Activated naive CD8-positive, alpha-beta T cell treated with anti-CD3 and anti-CD28 coated beads, Interleukin-2, amount 50 U/mL, for 16 hours (primary cell): ENCODE measurements at places on chromosomes 2 and 18.

DNA sequence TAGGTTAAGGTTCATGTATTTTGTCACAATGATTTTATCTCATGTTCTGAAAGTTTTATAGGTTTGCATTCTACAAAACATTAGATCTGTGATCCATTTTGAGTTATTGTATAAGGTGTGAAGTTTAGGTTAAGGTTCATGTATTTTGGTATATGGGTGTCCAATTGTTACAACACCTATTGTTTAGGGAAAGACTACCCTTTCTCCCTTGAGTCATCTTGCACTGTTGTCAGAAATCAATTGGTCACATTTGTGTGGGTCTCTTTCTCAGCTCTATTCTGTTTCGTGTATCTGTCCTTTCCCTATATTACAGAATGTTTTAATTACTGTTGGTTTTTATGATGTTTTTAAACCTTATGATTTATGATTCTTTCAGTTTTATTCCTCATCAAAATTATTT lies 192.3 kb downstream of the MCFD2 start:
- no peak for DNase-seq

DNA sequence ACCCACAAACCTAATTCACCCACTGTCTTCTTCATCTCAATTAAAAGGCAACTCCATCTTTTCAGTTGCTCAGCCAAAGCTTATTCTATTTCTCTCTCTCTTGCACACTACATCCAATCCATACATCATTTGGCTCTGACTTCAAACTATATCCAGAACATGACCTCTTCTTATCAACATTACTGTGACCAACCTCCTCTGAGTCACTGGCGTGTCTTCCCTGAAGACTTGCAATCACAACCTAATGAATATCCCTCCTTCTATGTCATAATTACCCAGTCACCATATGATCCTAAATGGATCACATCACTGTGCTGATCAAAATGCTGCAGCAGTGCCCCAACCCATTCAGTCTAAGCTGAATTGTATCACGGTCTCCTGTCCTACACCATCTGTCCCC lies 22.6 kb upstream of the SULT1C3 start:
- no peak for DNase-seq

- DNase-seq, result no peak
These were observed 65.7 kb downstream of the SPRED2 start for GRCh38 chr2:65366595-65367125.

- no peak for DNase-seq
These were observed 16.8 kb upstream of the MAT2A start for GRCh38 chr2:85522090-85522647.

DNA sequence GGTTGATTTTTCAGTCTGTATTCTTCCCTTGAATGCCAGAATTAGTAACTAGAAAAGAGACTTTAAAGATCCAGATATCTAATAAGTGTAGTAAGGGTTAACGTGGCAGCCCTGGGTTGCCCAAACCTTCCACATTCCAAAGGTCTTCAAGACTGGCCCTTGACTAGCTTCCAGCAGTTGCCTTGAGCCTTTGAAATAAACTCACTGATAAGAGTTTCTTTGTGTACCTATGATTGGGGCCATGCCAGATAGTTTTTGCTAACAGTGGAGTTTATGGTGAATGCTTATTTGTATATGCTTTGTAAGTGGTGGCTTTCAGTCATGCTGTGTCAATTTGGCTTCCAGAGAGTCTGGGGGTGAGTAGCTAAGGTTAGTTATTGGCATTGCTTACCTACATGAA lies 722.3 kb downstream of the RNF144A start:
- DNase-seq, result no peak

DNA sequence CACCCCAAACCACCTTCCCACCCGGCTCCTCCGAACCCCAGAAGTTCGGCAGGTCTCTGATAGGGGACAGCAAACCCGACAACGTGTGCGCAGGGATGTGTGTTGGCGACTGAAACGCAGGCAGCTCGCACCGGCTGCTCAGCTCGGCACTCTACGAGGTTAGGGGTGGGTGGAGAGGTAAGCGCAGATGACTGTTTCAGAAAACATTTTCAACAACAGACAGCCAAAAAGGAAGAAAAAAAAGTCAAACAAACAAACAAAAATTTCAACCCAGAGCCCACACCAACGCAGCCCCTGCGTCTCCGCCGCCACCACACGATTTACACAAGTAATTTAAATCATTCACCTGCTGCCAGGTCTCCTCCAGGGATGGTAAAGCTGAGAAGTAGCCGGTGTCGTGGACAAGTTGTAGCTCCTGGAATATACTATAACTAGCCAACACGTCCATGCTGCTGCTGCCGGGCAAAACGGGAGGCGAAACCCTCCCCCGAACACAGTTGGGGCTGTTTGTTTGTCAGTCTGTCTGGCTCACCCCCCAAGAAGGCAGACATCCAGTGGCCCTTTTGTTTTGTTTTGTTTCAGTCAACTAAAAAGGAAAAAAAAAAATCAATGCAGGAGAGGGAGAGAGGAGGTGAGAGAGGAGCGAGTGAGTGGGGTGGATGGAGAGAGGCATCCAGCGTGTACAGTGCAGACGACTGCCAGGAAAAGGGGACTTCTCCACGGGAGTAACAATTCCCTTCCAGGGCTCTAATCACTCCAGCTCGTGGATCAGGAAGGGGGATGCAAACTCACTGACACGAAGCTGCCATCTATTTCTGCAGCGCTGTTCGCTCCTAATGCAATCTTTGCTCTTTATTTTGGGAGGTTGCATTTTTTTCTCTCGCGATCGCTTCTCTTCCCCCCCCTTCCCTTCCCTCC lies at the start of gene KLF7:
Gene KLF7 (minus strand): TSS at position 828 of the 918 bp plus-strand sequence. CDS start 380 bp downstream, at position 448.
- DNase-seq, result peak; percentile 43

DNA sequence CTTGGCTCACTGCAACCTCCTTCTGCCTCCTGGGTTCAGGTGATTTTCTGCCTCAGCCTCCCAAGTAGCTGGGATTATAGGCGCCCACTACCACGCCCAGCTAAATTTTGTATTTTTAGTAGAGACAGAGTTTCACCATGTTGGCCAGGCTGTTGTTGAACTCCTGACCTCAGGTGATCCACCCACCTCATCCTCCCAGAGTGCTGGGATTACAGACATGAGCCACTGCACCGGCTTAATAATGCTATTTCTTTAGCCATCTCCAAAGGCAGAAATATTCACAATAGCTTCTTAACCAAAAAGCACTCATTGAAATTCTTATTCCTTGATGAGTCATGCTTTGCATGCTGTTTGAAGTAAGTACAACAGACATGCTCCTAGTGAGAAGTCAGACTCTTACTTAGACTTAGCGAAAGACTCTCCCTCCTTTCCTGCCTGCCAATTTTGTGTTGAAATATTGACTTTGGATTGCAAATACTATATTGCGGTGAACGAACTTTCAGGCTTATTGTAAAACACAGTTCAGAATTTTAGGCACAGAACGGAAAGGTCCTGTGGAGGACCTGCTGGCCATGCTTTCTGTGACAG lies 4.4 kb downstream of the ACTR3 start:
- no peak for DNase-seq

- no peak for DNase-seq
These were observed 15.4 kb downstream of the ALPG start for GRCh38 chr2:232422051-232422450.

DNA sequence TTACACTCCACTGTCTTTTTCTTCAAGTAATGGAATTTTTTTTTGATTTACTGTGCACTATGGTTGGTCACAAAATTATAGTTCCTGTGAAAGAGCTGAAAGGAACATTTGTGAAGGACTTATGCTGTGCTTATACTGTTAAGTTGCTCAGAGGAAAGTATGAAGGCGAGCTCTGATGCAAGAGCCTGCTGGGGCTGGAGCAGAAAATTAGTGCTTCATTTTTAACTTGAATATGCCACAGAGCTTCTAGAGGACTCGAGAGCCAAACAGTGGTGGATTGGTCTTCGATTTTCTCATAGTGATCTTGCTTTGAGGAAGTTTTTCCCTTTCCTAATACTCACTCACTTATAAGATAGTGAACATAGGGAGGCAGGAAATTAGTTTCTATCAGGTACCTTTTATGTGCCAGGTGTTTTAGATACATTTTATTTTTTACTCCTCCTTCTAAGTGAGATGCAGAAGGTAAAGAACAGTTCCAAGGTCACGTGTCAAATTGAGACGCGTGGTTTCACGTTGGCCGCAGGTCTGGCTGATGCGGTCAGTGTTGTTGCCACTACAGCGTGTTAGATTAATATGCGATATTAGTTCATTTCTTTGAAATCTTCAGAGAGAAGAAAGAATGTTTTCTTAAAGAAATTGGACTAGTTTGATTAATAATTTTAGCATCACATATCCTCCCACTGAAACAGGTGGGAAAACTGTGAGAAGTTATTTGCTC lies 20.2 kb downstream of the GATA6 start:
- no peak for DNase-seq

GRCh38 chr2:107362993-107363392 lies 463.7 kb upstream of the RGPD4 start:
- DNase-seq, result no peak
